ENCODE measurements at places on chromosomes 1 and 21.

- no peak for DNase-seq
These were observed 109.5 kb upstream of the JUN start for GRCh38 chr1:58893257-58893869.

- no peak for DNase-seq
These were observed 48.4 kb downstream of the DOP1B start for GRCh38 chr21:36204980-36205379.

GRCh38 chr1:206924592-206925105 is 2.9 kb upstream of the FCMR start:
- no peak for DNase-seq

- DNase-seq = no peak
These were observed 14.1 kb downstream of the VSIG8 start for GRCh38 chr1:159848326-159848725.

GRCh38 chr1:155962599-155963211 is 15.6 kb downstream of the ARHGEF2 start:
- DNase-seq = no peak

DNA sequence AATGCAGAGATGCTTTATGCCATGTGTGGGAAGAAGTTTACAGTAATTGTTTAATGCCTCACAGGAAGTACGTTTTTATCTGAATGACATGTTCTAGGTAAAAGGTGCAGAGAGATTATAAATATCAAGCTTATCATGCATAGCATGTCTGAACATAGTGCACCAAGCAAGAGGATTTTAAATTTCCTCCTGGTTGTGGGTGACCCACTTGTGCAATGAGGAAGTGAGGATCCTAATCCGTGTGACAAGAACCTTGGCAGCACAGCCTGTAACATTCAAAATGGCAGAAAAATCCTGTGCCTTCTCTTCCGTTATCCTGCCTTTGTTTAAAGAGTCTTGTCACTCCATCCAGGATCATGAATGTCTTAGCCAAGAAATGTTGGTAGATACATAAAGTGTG is 75.6 kb downstream of the PLA2G4A start:
- no peak for DNase-seq

GRCh38 chr1:208189183-208189582 is 55.0 kb downstream of the PLXNA2 start:
- DNase-seq = no peak

DNA sequence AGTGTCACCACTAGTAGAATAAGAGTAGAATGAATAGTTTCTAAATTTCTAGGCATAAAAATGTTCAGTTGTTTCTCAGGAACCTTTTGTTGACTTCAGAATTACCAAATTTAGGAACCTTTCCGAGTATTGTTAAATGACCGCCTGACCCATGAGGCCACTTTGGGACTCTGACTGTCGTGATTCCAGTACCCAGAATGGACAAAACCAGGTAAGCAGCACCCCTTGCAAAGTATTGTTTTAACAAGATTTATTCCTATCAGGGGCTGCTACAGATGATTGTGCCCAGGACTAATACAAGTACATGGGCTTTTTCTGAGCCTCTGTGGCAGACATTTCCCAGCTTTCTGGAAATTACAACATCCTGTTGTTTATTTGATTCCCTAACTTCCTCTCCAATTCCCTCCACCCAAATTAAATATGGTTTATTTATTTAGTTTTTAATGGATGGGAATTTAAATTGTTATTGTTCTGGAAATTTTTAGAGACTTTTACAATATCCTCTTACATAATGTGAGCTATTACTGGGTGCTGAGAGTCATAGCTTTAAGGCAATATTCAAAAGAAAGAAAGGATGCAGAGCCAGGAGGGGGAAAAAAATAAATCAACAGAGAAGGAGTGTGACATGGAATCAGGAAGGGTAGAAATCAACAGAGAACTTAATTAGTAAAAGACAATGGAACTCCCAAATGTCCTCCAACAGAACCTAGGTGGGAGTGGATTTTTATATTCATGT is 37.4 kb upstream of the NTPCR start:
- DNase-seq = no peak

DNA sequence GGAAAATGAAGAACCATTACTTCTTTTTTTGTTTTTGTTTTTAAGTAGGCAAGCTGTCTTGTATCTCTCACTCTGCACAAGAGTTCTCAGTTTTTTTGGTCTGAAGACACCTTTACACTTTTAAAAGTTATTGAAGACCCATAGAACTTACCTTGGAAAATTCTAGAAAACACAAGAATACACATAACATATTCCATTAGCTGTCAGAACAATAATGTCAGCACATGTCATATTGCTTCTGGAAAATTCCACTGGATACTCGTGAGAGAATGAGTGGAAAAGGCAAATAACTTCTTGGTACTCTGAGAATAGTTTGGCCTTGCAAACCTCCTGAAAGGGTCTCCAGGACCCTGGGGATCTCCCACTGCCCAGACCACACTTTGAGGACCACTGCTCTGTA is 4.8 kb downstream of the FBXO28 start:
- DNase-seq = no peak

- DNase-seq = no peak
These were observed 115.6 kb downstream of the UCHL5 start for GRCh38 chr1:192943522-192943921.

- DNase-seq = no peak
These were observed 50.1 kb downstream of the CHD5 start for GRCh38 chr1:6130036-6130435.

DNA sequence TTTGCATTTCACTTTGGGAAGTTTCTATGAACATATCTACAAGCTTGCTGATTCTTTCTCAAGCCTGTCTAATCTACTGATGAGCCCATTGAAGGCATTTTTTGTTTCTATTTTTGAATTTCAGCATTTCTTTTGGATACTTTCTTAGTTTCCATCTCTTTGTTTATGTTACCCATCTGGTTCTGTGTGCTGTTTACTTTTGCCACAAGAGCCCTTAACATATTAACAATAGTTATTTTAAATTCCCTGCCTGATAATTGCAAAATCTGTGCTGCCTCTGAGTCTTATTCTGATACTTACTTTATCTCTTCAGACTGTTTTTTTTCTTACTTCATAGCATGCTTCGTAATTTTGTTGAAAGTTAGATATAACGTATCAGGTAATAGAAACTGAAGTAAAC is 75.8 kb upstream of the ZRANB2 start:
- DNase-seq = no peak

DNA sequence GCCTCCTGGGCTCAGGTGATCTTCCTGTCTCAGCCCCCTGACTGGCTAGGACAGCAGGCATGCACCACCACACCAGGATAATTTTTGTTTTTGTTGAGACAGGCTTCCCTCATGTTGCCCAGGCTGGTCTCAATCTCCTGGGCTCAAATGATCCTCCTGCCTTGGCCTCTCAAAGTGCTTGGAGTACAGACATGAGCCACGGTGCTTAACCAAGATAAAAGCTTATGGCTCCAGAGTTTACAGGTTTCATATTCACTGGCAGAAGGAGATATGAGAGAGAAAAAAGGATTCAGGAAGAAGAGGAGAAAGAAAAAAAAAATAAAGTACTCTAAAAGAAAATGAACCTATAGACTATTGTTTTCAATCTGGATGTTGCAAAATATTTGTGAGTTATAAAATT is 748.8 kb upstream of the NCAM2 start:
- DNase-seq = no peak

- no peak for DNase-seq
These were observed 143.1 kb downstream of the PHTF1 start for GRCh38 chr1:113616156-113616555.

DNA sequence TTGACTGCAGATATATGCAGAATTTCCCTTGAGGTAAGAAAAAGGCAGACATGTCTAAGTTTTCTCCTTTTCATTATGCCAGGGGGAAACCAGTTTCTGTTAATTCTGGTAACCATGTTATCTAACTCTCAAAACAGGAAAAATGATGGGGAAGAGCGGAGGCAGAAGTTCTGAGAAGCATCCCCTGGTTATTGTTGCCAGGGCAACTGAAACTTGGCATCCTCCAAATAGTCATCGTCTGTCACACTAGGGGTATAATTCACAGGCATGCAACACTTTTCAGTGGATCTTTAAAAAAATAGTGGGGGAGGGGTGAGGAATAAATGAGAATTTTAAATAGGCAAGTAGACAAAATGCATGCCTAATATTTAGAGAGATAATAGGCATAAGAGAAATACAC is 715.3 kb upstream of the CXADR start:
- DNase-seq = no peak

GRCh38 chr1:53893999-53894636 is at the start of gene DIO1:
TSS of gene DIO1 (plus strand) at chr1:53894187. CDS start at chr1:53894211, 24 bp downstream.
- no peak for DNase-seq

DNA sequence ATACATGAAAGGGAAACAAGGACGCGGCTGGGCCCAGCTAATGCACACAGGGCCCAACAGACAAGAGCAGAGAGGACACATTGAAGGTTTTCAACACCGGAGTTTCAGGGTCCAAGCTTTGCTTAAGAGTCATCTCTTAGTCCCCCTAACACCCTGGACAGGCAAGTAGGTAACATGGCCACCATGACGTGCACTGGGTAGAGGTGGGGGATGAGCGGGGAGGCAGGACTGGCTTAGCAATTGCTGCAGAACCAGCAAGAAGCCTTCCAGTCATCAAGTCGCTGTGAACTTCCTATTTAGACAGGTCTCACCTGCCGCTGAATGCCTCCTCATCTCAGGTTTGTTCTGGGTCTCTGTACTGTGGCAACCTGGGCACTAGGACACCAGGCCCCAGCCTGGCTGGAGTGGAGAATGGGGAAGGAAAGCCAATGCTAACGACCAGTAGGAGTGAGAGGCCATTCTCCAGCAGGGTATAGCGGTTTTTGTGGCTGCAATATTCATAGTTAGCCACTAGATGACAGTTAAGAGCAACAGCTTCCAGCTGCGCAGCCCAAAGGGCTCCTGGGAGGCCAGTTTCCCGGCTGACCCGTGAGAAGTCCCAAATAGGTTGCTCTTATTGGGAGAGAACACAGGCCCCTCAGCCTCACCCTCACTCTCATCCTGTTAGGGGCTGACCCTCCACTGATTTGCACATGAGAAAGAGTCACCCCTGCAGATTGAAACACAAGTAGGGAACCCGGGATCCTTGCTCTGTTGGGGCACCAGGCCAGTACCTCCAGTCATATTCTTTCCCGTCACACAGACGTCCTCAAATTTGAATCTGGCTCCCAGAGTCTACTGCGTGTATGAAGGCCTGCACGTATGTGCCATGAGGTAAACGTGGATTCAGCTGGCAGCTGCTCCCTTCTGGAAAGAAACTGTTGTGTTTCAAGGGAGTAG is 6.0 kb upstream of the PIGC start:
- no peak for DNase-seq

DNA sequence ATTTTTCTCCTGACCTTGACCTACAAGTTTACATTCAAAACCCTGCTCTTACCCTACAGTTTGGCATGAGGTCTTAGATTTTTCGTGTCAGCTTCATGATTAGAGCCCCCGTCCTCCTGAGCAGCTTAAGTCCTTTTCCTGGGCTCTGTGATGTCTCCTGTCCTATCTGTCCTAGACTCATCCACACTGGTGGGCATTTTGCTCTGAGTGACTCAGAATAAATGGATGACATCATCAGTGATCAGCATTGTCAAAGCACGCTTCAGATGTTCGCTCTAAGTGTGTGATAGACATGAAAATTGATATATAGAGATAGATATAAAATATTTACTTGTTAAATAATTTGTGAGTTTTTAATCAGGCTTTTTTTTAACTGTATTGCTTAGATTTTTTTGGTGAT is 21.8 kb downstream of the RGS13 start:
- no peak for DNase-seq

- DNase-seq = no peak
These were observed 18.5 kb downstream of the SERTAD4 start for GRCh38 chr1:210250998-210251679.

- no peak for DNase-seq
These were observed 335.7 kb upstream of the GREM2 start for GRCh38 chr1:240947438-240948224.

- no peak for DNase-seq
These were observed 102.4 kb upstream of the ETV3 start for GRCh38 chr1:157240495-157241184.

DNA sequence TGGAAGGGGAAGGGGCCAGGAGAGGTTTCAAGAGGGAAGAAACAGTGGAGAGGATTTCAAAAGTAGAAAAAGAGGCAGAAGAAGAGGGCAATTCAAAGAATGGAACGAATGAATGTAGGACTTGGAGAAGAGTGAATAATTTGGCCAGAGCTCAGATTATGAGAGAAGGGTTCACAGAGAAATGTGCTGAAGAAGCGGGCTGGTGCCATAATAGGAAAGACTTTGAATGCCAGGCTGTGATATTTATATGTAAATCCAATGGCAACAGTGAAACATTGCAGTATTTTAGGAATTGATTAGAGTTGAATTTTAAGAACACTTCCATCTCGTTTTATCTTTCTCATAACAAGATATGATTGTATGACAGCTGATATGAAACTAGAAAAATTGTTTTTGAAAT is 36.0 kb upstream of the ANGPTL7 start:
- no peak for DNase-seq

DNA sequence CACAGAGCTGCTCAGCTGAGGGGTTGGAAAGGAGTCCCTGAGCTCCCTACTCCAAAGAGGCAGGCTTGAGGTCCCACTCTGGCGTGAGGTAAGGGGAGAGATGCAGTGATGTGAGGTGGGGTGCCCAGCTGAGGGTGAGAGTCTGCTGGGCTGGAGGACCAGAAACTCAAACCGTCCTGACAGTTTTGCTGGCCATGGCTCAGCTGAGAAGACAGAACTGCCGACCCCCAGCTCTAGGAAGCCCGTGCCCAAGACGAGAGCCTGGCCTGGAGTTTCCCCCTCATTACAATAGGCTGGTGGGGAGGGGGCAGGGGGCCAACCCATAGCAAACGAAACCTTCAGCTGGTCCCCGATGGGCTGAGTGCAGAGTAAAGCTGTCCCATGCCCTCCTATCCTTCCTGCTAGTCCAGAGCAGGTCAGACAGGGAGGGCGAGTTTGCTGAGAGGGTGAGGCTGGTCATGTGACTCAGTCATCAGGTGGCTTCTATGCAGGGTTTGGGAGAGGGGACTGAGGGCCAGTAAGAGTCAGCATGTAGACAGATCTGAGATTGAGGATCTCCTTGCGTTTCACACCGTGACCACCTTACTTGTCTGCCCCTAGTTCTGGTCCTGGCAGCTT is 129.3 kb downstream of the PRDM2 start:
- no peak for DNase-seq

GRCh38 chr1:244207042-244207934 is 156.2 kb downstream of the ZBTB18 start:
- no peak for DNase-seq

- no peak for DNase-seq
These were observed 19.9 kb upstream of the BRINP3 start for GRCh38 chr1:190497565-190497964.

- no peak for DNase-seq
These were observed 256.1 kb upstream of the PTBP2 start for GRCh38 chr1:96465441-96465840.

- no peak for DNase-seq
These were observed 55.8 kb downstream of the CENPF start for GRCh38 chr1:214658785-214659184.

All from stimulated activated CD4-positive, alpha-beta T cell treated with anti-CD3 and anti-CD28 coated beads, TNF-alpha, amount 100 ng/mL, for 1 hour (primary cell).